AG04449 (cell line): ENCODE measurements at places on chromosomes 11 and 22.

DNA sequence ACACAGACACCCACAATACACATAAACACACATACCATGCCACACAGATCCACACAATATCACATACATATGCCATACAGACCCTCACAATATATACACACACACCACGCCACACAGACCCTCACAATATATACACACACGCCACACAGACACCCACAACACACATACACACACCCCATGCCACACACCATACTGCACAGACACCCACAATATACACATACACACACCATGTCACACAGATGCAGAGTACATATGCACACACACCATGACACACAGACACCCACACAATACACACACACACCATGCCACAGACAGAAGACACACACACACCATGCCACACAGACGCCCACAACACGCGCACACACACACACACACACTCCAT is 43.6 kb downstream of the SHISAL1 start:
- DNase-seq = no peak

GRCh38 chr11:114166362-114166761 is 106.9 kb downstream of the ZBTB16 start:
- DNase-seq = no peak

DNA sequence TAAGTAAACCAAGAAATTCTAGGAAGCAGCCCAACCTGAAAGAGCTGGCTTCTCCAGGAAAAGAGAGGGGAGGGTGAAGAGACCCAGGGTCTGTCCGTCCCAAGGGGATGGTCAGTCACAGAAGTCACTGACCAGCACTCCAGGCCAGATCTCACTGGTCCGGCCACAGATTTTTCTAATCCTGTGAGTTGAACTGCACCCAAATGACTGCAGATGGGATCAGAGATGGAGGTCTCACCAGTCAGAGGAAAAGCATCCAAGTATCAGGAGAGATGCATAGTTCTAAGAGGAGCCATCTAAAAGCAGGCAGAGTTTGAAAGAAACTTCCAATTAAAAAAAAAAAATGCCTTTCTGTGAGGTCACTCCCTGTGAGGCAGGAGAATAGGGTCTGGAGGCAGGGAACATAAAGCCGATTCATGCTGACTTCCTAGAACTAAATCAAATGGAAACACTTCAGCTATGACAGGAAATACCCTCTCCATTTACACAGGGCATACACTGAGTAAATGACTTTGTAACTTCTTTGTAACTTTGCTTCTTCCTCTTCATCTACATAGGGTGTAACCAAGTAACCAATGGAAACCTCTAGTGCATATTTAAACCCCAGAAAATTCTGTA is 144.5 kb downstream of the CCDC34 start:
- DNase-seq = peak; percentile 96

DNA sequence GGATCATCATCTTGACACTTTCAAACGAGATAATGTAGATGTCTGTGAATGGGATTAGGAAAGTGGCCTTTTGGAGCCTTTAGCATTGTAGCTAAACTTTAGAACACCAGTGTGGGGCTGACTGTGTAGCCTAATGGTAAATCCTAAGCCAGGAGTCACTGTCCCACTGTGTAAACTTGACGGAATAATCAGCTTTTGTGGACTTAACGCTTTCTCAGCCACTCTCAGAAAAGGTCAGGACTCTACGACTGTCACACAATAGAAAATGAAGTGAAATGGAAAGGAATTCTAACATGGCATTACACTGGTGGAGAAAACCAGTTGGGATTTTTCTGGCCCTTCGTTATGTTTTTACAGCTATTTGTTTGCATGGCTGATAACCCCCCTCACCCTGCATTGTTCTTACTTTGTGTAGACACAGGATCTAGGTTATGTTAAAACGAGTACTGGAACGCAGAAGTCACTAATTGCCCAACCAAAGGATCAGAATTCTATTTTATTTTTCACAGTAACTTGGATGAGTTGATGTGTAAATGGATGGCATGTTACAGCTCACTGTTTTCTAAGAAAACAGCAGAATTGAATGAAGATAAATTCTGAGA is 22.0 kb upstream of the GRAMD1B start:
- no peak for DNase-seq
